ENCODE measurements at places on chromosomes 12 and 14.

- DNase-seq: no peak
Measured at GRCh38 chr12:113861708-113862312, 104.3 kb downstream of the RBM19 start.

DNA sequence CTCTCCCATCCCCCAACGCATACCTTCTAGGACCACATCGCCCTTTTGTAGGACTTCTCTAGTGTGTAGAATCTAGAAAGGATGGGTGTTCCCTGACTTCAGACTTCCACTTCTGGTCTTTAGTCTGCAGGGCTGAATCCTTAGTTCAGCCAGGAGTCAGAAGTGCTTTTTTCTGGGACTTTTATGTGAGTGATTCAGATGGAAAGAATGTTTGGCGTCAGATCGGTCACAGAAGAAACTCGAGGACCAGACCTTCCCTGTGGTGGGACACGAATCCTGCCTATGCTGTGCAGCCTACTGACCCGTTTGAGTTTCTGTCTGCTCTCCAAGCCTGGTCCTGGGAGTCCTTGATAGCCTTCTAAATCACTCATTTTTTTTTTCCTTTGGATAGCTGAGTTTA lies 165.4 kb upstream of the SSTR1 start:
- no peak for DNase-seq

DNA sequence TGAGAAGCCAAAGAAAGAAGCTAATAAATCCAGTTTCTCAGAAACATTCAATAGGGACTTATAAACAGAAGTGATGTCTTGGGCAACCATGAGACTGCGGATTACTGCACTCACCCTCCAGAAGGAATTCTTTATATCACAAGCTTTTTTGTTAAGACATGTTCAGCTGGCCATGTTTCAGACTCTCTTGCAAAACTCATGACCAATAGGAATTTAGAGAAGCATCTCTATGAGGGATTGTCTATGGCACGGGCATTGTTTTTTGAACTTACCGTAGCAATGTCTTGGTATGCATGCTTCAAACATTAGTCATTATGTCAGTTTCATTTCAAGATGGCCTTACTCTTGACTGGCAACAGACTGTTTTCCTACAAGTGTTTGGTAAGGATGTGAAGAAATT lies 15.5 kb upstream of the ZNF268 start:
- DNase-seq: no peak

DNA sequence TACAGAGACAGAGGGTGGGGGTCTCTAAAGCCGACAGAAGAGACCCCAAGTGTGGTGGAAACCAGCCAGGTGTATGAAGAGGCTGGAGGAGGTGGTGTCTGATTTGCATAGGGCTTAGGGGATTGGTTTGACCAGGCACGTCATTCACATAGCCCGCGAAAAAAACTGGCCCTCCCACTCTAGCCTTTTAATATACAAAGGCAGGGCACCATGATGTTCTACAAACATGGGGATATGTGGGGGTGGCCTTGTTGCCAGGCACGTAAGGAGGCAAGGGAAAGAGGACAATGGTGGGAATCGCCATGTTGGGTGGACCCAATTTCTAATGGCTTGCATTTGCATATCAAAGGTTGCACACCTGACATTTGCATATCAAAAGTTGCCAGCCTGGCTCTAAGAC lies 13.2 kb downstream of the LALBA start:
- DNase-seq: no peak

DNA sequence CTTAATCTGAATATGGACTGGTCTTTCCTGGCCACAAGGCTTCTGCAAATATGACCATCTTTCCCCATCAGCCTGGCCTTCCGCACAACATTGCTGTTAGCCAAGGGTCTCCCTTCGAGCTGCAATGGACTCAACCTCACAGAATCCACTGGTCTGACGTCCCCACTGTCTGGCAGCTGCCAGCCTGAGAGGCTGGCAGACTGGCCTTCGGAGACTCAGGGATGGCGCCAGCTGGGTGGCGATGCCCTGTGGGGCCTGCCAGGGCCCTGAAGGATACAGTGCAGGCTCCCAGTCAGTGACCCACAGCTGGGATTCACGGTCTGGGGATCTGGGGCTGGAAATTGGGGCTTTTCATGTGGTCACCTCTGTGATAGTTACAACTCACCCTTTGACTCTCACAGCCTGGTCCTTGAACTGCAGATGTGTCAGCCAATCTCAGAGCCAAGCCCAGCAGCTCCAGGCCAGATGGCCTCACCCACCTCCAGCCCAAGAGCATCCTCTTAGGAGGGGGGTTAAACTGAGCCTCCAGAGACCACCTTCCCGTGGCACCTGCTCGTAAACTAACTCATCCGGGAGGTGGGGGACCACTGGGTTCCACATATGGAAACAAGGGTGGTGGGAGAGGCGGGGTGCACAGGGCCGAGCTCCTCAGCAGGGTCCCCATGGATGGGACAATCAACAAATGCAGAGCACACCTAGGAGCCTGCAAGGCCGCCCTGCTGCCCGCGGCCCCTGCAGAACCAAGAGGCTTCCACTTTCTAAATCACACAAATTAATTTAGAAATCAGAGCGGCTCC lies 21.1 kb upstream of the C14orf180 start:
- no peak for DNase-seq
